ENCODE measurements at places on chromosomes 1 and 21.

DNA sequence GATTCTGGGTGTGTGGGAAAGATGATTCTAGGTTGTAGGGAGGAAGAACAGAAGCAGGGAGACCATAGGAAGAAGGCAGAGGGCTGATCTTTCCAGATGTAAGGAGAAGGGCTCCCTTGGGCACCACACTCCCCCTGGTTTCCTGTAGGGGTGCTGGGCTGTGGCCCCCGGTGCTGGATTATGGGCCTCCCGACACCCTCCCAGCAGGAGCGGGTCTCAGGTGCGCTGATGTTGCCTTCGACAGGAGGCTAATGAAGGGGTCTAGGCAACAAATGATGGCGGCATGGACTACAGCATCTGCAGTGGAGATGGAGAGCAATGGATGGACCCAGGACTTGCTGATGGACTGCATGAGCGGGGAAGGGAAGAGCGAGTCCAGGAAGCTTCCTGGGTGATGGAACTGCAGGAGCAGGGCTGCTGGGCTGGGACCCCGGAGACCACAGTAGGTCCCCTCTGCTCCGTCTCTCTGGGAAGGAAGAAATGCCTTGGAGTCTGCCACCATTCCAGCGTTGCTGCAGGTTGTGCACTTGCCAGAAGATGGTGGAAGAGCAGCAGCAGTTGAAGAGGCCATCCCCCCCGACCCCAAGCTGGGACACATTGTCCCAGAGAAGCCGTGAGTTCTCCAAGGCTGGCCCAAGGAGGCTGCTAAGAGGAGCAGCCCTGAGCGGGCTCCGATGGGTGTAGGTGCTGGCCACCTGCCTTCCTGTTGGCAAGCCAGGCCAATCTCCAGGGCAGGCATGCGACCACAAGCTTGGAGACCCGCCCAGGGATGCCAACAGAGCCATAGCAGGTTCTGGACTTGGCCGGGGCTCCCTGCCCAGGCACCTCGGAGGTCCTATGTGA is 95.4 kb upstream of the VAMP3 start:
- H3K4me3 ChIP-seq: no peak overlapping the region
- no peaks in the 10 kb centered on the region for H3K36me3 ChIP-seq
- no peak overlapping the region for H3K27ac ChIP-seq

- no peak overlapping the region for H3K4me3 ChIP-seq
- H3K27me3 ChIP-seq: no peaks in the 10 kb centered on the region
- DNase-seq: no peak
- no peaks in the 10 kb centered on the region for H3K4me1 ChIP-seq
These were observed 201.9 kb downstream of the NTNG1 start for GRCh38 chr1:107342768-107343167.

DNA sequence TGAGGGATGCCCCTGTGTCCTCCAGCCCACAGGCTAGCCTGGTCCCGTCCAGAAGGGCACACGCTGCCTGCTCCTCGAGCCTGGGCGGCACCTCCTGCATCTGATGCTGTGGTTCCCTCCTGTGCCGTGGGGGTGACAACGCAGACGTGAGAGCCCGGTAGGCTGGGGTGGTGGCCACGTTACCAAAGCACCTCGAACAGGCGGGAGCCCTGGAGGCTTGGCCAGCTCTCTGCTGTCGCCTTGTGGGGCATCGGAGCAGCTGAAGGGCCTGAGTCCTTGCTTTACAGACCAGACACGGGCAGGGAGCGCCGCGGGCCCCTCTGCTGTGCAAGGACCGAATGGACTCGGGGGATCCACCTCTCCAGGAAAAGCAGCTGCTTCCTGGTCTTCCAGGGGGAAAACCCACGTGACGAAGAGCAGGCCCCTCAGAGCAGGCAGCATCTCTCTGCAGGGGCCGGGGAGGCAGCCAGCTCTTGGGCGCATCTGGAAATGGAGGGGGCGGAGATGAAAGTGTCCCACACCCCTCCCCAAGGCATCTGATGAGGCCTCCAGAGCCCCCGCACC is 133.3 kb downstream of the NPHP4 start:
- H3K4me1 ChIP-seq: no peaks in the 10 kb centered on the region
- H3K27ac ChIP-seq: no peak overlapping the region
- DNase-seq: no peak

DNA sequence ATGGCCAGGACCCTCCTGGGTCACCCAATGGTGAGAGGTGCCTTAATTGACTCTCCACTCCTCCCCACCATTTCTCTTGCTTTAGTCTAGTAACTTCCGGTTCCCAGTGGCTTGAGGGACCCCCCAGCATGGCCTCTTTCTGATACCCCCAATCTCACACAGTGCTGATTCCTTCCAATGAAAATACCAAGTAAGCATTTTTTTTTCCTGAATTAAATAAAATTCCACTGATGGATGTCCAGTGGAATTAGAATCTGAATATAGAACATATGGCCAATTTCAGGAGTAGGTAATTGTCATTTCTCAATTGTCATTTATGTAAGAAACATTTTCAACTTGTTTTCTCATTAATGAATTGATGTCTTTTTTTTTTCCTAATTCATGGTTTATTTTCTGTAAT is 9.5 kb downstream of the NOS1AP start:
- no peak overlapping the region for H3K27ac ChIP-seq
- H3K4me3 ChIP-seq: no peak overlapping the region
- H3K27me3 ChIP-seq: peaks cover 9% of the 10 kb centered on the region
- H3K4me1 ChIP-seq: no peaks in the 10 kb centered on the region
- no peaks in the 10 kb centered on the region for H3K36me3 ChIP-seq

DNA sequence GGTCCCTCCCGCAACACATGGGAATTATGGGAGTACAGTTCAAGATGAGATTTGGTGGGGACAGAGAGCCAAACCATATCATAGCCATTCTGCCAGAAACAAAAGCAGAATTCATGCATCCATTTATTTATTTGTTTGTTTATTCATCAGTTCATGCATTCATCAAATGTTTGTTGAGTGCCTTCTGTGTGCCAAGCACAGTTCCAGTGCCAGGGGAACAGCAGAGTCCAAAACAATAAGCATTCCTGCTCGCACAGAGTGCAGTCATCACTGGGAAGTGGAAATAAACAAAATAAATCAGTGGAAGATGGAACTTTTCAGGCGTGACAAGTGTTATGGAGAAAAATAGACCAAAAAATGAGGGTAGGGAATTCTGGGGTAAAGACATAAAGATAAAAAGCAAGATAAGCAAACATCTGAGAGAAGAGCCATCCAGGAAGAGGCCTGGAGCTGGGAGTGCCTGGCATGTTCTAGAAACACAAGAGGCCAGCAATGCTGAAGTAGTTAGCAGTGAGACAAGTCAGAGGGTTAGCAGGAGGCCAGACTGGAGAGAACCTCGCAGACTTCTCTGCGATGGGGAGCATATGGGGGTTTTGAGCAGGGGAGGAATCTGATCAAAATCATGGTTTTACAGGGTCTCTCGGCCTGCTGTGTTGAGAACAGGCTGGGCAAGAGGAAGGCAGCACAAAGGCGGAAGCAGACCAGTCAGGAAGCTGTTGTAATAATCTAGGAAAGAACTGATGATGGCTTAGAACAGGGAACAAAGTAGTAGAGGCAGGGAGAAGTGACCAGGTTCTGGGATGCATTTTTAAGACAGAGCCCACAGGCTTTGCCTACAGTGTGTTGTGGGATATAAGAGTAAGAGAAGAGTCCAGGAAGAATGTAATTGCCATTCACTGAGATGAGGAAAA is 113.2 kb downstream of the GLUL start:
- no peaks in the 10 kb centered on the region for H3K4me1 ChIP-seq
- H3K4me3 ChIP-seq: no peak overlapping the region
- no peaks in the 10 kb centered on the region for H3K27me3 ChIP-seq
- no peak for DNase-seq
- H3K27ac ChIP-seq: no peak overlapping the region
- no peaks in the 10 kb centered on the region for H3K36me3 ChIP-seq

Data from CD8-positive, alpha-beta memory T cell (primary cell).